ENCODE measurements at places on chromosomes 5 and 9.

- no peak for DNase-seq
Observed at GRCh38 chr5:6090079-6090654, 288.2 kb downstream of the MED10 start.

GRCh38 chr5:135876146-135876545, 19.5 kb downstream of the IL9 start:
- no peak for DNase-seq

DNA sequence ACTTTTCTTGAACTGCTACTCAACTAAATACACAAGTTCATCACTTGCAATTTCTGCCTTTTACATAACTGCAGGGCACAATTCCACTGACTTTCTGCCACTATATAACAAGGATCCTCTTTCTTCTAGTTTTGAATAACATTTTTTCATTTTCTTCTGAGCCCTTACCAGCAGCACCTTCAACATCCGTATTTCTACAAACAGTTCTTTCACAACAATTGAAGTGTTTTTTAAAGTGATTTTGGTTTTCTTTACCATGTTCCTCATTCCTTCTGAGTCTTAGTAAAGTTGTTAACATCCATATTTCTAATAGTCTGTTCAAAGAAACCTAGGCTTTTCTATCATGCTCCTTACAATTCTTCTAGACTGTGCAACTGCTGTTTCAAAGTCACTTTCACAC, 127.2 kb upstream of the PITX1 start:
- no peak for DNase-seq

GRCh38 chr9:21491756-21492155, 9.6 kb upstream of the IFNE start:
- DNase-seq: no peak

DNA sequence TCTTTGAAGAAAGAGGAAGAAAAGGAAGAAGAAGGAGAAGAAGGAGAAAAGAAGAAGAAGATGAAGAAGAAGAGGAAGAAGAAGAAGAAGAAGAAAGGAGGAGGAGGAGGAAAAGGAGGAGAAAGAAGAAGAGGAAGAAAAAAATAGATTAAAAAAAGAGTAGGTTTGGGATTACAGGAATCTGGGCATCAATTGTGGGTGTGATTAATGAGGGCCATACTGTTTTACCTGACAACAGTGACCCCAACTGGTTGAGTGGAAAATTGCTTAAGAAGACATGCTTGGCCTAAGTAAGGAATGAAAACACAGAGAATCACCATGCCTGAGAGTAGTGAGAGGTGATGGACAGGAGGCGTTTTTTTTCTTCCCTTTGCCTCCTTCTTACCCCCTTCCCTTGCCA, 114.6 kb downstream of the FAM170A start:
- DNase-seq: no peak

DNA sequence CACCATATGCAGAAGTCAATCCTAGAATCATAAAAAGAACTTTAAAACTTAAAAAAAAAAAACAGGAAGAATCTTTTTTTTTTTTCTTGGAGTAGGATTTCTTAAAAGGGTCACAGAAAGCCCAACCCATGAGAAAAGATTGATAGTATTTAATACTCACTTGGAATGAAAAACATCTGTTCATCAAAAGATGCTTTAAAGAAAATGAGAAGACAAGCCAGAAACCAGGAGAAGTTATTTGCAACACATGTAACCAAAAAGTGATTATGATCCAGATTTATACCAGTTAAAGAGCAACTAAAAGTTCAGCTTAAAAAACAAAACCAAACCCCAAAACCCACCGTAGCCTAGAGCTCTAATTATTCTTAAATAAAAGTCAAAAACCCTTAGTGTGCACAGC, 69.3 kb downstream of the TLE4 start:
- no peak for DNase-seq

GRCh38 chr9:120110520-120110919, 469.4 kb downstream of the CDK5RAP2 start:
- DNase-seq: no peak

GRCh38 chr5:177529247-177530203, 12.8 kb upstream of the DDX41 start:
- no peak for DNase-seq

DNA sequence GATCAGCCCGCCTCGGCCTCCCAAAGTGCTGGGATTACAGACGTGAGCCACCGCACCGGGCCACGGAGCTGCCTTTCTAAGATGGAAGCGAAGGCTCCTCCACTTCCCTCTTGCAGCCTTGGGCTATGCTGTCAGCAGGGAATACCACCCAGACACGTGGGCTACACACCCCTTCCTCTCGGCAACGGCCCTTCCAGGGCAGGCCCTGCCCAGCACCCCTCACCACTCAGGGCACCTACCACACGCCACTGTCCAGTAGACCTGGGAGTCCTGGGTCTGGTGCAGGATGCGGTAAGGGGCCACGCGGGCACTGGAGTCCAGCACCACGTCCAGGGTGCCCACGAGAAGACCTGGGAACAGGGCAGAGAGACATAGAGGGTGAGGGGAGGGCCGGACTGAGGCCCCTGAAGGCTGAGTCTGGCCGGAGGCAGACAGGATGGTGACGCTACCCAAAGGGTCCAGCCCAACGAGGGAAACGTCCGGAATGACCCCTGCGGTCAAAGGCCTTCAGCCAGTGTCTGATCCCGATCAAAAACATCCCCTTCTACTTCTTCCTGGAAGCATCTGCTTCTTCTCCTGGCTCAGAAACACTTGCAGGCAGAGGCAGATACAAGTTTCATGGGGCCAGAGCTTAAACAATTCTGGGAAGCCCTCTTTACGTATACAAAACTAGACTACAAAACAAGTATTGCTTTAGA, 3.1 kb downstream of the TBC1D9B start:
- DNase-seq: no peak

- DNase-seq: no peak
Observed at GRCh38 chr5:172280929-172281328, 2.6 kb downstream of the UBTD2 start.

DNA sequence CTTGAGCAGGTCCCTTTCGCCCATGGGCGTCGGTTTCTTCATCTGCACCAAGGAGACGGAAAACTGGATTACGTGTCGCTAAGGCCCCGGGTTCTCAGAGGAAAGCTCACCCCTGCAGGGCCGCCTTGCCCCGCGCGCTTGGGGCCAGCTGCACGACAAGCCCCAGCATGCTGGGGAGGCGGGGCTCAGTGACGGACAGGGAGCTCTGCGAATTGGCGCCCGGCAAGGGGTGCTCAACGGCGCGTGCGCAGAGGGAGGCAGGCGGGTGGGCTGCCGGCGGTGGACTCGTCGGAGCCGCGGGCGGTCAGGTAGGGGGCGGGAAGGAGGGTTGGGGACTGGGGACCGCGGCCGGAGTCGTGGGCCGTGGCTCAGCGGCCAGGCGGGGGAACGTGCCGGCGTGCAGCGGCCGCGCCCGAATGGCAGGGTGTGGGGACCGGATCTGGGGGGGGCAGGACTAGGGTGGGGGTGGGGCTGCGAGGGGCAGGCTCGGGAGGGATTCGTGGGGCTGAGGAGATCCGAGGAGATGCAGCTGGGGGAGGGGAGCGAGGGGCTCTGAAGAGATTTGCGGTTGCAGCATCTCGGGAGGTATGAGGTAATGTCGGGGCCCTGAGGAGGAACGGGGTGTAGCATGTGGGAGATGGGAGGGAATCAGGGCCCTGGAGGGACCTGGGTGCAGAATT, at the start of gene TRIM32:
TSS of gene TRIM32 (plus strand) at position 232 of the 680 bp plus-strand sequence. CDS start 10,438 bp downstream, outside the sequence.
- DNase-seq: peak; percentile 17

GRCh38 chr9:120343416-120343815, 236.6 kb downstream of the CDK5RAP2 start:
- DNase-seq: no peak

DNA sequence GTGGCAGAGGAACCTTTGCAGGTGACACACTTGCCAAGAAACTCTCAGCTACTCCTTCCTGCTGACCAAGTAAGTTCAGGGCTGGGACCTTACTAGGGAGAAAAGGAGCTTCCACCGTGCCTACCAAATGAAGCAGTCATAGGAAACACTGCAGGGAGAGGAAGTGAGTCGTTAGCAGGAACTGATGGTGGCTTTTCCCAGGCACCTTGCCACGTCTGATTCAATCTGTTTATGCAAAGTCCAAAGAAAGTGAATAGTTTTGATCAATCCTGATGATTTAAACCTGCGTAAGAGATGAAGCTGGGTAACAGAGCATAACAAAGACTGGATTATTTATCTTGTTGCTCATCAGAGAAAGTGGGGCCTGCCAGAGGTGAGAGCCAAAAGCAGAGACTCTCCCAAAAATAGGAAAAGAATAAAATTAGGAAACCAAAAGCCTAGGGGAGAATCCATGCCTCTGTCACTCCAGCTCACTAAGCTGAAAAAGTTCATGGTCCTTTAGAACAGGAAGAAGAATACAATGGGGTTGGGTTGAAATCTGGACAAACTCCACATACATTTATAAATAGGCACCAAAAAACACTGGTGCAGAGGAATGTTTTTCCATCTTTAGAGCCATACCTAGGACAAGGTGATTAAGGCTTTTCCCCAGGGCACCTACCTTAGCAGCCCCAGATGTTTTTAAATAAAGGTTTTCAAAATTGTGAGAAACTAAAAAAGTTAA, 9.3 kb upstream of the PFDN1 start:
- no peak for DNase-seq

DNA sequence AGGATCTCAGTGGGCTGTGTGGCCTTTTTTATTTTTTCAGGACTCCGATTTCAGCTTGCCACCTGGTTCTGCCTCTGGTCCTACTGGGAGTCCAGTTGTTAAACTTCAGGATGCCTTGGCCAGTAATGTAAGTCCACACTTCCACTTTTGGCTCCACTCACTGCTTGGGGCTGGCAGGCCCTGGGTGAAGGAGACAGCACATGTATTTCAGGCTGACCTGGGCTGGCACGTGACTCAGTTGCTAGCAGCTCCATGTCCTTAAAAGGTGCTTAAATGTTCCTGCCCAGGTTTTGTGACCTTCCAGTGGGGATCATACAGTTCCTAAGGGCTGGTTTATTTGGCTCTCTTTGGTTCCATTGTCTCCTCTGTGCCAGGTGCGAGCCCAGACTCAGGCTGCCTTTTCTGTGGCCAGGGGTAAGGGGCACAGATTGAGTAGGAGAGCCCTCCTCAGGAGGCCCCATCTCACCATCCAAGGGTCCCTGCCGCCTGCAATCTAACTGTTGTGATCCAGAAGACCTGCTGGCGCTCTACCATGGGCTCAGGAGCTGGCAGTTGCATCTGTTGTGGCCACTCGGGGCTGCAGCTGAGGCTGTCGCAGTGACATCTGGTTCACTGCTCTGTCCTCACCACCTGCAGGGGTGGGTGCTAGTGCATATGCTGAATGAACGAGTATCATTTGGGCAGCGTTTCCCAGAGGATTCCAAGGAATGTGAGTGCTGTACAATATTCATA, 19.2 kb upstream of the POMT1 start:
- no peak for DNase-seq

GRCh38 chr5:72452515-72453245, 54.5 kb downstream of the ZNF366 start:
- DNase-seq: no peak

DNA sequence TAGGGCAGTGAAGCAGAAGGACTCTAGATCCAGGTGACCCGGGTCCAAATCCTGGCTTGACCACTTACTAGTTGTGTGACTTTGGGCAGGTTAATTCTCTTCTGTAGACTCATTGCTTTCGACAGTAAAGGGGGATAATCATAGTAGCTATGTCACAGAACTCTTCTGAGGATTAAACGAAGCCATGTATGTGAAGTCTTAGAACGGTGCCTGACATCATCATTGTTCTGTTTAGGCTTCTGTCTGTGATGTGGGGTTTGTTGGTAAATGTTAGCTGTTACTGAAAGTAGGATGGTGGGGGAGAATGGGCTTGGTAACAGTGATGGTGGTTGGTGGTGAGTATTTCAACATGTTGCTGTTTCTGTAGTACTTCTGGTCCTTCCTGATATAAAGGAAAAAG, 73.7 kb downstream of the MAP1B start:
- DNase-seq: no peak

GRCh38 chr9:136590821-136591752, 45.2 kb upstream of the NOTCH1 start:
- DNase-seq: no peak

- no peak for DNase-seq
Observed at GRCh38 chr5:159096243-159096923, 3.3 kb downstream of the EBF1 start.

DNA sequence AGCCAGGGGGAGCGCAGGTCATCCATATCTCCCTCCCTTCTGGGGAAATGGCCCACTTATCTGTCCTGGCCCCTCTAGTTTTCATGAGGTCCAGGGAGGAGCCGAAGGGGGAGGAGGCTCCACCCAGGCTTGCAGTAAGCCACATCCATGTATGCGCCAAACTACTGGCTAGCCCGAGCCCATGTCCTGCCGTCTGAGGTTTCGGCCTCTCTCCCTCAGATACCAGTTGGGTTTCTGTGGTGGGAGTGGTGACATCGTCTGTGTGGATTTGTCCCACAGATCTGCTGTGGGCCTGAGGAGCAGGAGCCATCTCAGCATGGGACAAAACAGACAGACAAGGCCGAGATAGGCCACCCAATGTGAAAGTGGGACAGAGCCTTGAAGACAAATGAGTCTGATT, 78.3 kb upstream of the ORM1 start:
- DNase-seq: no peak

DNA sequence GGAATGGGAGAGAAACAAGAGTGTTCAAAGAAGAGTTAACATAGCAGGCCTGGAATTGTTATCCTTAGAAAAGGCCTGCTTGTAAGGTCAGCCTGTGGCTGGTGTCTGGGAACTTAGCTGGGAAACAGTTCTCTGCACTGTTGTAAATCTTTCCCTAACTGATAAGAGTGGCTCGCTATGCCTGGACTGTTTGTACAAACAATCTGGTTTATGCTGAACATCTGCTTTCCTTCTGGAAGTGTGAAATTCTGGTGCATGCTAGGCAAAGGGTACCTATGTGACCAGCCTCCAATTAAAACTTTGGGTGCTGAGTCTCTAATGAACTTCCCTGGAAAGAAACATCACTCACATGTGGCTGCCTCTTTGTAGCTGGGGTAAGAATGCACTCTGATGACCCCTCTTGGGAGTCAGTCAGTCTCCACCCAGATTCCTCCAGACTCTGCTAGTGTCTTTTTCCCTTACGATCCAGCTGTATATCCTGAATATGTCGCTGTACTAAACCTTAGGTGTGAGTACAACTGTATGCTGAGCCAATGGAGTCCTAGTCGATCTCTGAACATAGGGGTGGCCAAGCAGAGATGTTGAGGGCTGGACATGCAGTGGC, 16.5 kb downstream of the SPARC start:
- DNase-seq: no peak

- no peak for DNase-seq
Observed at GRCh38 chr9:33429256-33429985, 18.0 kb downstream of the AQP3 start.

DNA sequence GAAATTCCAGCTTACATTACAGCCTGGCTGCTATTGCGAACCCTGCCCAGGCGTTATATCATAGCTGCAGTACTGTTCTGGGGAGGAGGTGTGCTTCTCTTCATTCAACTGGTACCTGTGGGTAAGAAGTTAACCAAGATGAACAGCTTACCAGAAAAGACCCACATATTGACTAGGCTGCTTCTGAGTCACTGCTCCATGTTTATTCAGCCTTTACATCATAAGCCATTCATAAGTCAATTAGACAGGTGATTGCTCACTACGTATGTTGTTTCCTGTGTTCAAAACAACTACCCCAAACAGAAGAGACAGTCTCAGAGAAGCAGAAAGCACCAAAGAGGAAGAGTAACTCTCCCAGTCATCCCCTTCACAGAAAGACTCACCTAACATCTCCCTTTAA, 34.7 kb upstream of the SLC22A5 start:
- DNase-seq: no peak

- no peak for DNase-seq
Observed at GRCh38 chr9:84111726-84112125, 131.1 kb downstream of the RMI1 start.

All from esophagus squamous epithelium (tissue), 5 donors.